ENCODE measurements at places on chromosomes 7 and 10. TPM values are rescaled to one million over a fixed set of nuclear protein-coding genes. Genes with fewer than 3 reads are reported as not detected.

Gene AKR1C4
- not detected for total RNA-seq

- no peaks in the 10 kb centered on the region for H3K4me1 ChIP-seq
- no peak overlapping the region for H3K27ac ChIP-seq
- no peaks in the 10 kb centered on the region for H3K36me3 ChIP-seq
- H3K27me3 ChIP-seq: no peaks in the 10 kb centered on the region
These were observed 53.9 kb upstream of the RAB18 start for GRCh38 chr10:27450225-27450624.

GRCh38 chr10:77338143-77338542 is 299.5 kb downstream of the KCNMA1 start:
- no peak for DNase-seq
- no peak overlapping the region for H3K4me3 ChIP-seq
- H3K27me3 ChIP-seq: no peaks in the 10 kb centered on the region
- H3K4me1 ChIP-seq: peaks cover 12% of the 10 kb centered on the region
- H3K36me3 ChIP-seq: no peaks in the 10 kb centered on the region

GRCh38 chr10:108852211-108852610 is 1071.1 kb downstream of the XPNPEP1 start:
- H3K27me3 ChIP-seq: no peaks in the 10 kb centered on the region
- no peak overlapping the region for H3K4me3 ChIP-seq
- H3K36me3 ChIP-seq: no peaks in the 10 kb centered on the region
- no peak overlapping the region for H3K27ac ChIP-seq
- DNase-seq: no peak

GRCh38 chr10:128073890-128074289 is 52.3 kb downstream of the MKI67 start:
- DNase-seq: no peak
- H3K4me1 ChIP-seq: no peaks in the 10 kb centered on the region
- peaks cover 7% of the 10 kb centered on the region for H3K36me3 ChIP-seq
- no peak overlapping the region for H3K27ac ChIP-seq
- no peaks in the 10 kb centered on the region for H3K27me3 ChIP-seq

DNA sequence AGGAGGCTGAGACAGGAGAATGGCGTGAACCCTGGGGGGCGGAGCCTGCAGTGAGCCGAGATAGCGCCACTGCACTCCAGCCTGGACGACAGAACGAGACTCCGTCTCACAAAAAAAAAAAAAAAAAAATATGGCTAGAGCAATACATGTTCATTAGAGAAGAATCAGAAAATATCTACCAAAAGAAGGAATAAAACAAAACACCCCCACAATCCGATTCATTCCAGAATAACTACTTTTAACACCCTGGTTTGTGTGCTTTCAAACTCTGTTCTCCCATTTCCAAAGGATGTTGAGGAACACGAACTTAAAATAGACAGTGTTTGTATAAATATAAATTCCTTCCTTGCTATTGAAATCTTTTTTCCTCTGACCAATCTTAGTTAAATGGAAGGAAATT is 6.5 kb downstream of the PDSS1 start:
- H3K4me1 ChIP-seq: peaks cover 36% of the 10 kb centered on the region
- no peak overlapping the region for H3K4me3 ChIP-seq
- H3K27ac ChIP-seq: no peak overlapping the region
- no peaks in the 10 kb centered on the region for H3K27me3 ChIP-seq
- no peaks in the 10 kb centered on the region for H3K36me3 ChIP-seq

Gene ANKRD22
- total RNA-seq: not detected

Gene EBLN1
- not detected for total RNA-seq

- no peaks in the 10 kb centered on the region for H3K36me3 ChIP-seq
- H3K4me3 ChIP-seq: no peak overlapping the region
- no peaks in the 10 kb centered on the region for H3K4me1 ChIP-seq
- no peaks in the 10 kb centered on the region for H3K27me3 ChIP-seq
- no peak for DNase-seq
- H3K27ac ChIP-seq: no peak overlapping the region
These were observed 13.8 kb upstream of the TMEM120A start for GRCh38 chr7:76008156-76008687.

Gene FGFBP3
- total RNA-seq: 0.95 TPM

GRCh38 chr10:81027223-81027622 is 489.5 kb downstream of the SH2D4B start:
- no peaks in the 10 kb centered on the region for H3K4me1 ChIP-seq
- H3K27ac ChIP-seq: no peak overlapping the region
- H3K4me3 ChIP-seq: no peak overlapping the region
- no peaks in the 10 kb centered on the region for H3K36me3 ChIP-seq
- H3K27me3 ChIP-seq: no peaks in the 10 kb centered on the region

Data from transverse colon (tissue), 4 donors.